ENCODE measurements at places on chromosomes 7 and 10.

GRCh38 chr7:70590126-70590854 lies 541.7 kb upstream of the GALNT17 start:
- no peak for DNase-seq

- no peak for DNase-seq
Measured at GRCh38 chr7:13737563-13737962, 251.9 kb downstream of the ETV1 start.

DNA sequence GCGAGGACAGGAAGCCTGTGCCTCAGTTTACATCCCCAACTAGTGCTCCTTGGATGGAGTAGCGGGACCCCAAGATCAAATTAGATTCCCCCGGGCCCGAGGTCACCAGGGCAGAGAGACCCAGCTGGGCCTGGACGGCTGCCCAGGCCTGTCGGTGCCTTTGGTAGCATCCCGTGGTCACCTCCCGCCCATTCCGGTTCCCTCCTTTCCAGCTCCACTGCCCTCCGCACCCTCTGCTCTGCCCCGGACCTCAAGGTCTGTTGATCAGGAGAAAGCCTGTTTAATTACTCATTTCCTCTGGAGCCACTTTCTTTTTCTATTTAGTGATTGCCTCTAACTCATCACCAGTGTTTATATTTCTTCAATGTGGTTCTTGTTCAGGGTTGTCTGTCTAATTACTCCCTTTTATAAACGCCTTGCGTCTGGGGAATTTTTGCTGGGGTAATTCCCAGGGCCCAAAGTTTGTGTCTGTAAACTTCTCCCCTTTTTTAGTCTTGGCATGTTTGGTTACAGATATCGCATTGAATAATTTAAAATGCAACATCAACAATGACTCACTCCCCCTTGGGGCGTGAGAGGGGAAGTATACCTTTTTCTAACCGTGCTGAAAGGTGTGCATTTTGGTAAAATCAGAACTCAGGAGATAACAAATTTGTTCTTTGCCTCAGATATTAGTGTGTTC lies 1.9 kb downstream of the FOXK1 start:
- no peak for DNase-seq

DNA sequence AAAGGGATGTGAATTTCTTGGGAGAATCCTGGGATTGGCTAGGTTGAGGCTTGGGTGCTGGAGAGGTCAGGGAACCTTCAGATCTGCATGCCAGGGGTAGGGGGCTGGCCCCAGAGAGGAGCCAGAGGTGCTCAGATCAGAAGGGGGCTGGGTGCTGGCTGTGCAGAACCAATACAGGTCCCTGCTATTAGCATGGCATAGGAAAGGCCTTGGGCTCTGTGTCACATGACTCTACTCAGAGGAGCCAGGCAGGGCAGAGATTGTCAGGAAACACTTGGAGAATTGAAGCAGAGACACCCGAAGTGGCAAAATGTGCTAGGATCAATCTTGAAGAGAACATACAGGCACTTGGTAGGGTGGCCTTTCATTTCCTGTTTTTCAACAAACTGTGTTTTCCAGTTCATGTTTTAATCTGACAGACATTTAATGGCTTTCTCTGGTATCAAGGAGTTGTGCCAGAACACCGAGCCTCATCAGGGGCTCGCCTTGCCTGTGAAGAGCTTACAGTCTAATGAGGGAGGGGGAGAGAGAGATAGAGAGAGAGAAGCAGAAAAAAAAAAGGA lies 498.9 kb downstream of the RPS24 start:
- no peak for DNase-seq

GRCh38 chr7:138698281-138698680 lies 2.9 kb downstream of the SVOPL start:
- DNase-seq: no peak

GRCh38 chr10:103451091-103451813 lies 918 bp downstream of the CALHM2 start:
- peak; percentile 37 for DNase-seq

DNA sequence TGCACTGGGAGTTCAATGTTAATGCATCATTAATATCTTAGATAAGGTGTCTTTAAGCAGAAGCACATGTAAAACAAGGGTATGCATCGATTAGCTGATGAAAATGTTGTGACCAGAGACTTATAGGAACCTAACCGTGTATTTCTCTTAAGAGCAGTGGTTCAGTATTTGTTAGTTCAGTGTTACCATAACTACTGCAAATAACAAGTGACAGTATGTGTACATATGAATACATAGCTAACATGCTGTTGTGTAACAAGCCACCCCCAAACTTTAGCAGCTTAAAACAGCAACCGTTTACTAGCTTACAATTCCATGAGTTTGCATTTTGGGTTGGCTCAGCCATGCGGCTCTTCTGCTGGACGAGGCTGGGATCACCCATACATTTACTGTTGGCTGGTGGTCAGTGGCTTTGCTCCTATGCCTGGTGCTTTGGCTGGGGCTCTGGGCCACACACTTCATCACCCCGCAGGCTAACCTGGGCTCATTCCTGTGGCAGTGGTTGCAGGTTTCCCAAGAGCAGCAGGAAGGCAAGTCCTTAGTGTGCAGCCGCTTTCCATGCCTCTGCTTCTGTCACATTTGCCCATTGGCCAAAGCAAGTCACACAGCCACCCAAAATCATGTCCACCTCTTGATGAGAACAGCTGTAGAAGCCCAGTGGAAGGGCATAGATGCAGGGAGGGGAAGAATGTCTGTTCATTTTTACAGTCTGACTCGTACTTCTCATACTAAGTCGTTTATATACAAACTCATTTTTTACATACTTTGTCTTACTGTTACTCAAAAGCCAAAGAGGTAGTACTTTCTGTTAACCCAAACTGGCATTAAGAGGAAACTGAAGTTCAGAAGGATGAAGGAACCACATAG lies 103.3 kb upstream of the GATA3 start:
- DNase-seq: no peak

DNA sequence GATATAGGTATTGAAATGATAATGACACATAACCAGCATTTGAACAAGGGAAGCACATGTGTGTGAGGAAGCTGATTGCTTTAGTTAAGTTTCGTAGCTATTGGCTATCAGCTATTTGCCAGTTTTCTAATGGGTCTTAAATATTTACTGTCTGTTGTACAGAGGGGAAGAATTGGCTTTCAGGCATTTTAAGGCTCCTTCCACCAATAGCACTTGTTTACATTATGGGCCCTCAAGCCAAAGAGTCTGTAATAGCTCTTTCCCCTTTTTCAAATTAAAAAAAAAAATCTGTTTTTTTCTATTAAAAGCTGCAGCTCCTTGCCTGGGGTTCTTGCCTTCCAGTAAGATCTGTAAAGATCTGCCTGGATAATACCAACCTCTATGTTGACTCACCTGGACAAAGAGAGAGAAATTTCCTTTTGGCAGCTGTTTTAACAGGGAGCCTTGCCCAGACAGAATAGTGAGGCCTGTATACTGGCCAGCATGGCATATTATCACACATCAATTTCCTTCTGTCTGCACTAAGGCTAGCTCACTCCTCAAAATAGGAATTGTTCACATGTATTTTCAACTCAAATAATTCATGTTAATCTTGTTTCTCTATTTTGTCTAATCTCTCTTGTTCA lies 104.7 kb upstream of the LRGUK start:
- no peak for DNase-seq

GRCh38 chr7:19709249-19709578 lies 377 bp upstream of the POLR1F start:
- no peak for DNase-seq

DNA sequence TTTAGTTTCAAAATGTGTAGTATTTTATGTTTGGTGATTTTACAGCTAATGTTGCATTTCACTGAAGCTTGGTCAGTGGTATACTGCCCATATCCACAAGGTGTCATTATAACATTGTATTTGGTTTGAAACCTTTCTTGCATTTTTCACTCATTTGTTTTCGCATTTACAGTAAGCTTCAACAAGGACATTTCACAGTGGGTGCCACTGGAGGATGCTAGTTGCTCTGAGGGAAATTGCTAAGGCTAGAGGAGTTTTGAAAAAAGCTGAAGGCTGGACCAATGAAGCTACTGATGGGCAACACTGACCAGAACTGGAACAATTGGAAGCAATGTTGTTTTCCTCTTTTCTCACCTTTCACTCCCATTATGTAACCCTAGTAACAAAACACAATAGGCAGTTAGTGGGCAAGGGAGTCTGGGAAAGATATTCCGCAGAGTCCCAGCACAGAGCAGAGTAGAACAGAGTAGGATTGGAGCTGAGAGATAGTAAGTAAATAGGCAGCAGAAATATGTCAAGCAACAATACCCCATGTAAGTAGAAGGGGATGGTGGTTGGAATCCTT lies 23.6 kb upstream of the SRI start:
- no peak for DNase-seq

- no peak for DNase-seq
Measured at GRCh38 chr10:12535656-12536055, 186.3 kb downstream of the CAMK1D start.

- peak; percentile 79 for DNase-seq
Measured at GRCh38 chr10:71708301-71708703, 11.3 kb downstream of the C10orf105 start.

DNA sequence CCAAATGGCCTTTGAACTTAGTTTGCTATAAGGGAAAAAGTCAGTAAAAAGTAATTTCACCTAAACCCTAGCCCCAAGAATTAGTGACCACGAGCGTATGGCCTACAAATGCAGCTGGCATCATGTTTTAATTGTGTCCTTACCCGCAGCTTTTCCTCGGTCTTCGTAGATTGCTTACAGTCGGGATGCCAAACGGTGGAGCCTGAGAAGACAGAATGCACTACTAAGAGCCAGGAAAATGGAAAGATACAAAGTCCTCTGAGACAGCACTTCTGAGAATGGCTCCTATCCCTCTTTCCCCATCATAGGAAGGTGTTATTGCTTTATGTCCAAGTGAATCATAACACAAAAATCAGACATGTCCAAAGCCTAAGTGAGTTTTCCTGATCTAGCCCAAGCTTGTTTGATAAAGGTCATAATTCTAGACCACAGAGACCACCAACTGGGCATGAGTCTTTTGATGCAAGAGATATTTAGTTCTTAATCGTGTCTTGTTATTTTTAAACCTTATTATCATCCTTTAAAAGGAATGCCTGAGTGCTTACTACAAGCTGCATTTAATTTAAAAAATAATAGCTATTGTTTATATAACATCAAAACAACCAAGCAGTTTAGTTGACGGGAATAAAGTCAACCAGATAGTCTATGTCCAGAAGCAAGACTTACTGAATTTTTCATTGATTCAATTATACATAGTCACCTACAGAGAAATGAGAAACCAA lies 83.7 kb upstream of the AFAP1L2 start:
- DNase-seq: no peak

DNA sequence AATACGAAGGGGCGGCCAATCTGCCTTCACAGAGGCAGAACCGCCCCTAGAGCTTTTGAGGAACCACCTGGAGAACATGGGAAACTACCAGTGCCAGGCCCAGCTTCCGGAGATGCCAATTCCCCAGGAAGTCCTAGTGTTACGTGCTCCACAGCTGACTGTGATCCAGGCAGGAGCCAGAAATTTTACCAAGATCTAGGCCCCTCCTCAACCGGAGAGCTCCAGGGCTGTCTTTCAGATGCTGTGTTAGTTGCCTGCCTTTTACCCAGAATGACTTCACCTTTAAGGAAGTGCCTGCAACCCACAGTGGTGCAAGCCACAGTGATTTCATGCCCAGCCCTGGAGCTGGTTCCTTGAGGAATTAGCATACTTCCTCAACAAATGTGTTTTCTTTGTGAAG lies 62.9 kb downstream of the ELMO1 start:
- DNase-seq: no peak

GRCh38 chr10:53619671-53620070 lies 847.1 kb upstream of the MBL2 start:
- DNase-seq: no peak

DNA sequence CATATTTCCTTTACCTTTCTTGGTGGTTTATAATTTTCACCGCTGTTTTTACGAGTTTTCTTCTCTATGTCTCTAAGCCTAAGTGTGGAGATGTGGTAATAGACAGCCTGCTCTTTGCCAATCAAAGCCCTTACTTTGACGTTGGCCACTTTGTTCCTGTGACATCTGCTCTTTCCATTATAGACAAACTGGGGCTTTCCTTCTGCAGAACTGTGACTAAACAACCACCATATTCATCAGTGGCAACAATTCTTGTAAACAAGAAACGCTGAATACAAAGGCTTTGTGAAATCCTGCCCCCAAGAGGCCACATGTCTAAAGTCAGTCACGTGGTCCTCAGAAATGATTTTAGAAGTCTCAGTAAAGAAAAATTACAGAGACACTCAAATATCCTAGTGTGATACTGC lies 59.6 kb upstream of the CAPZA2 start:
- no peak for DNase-seq

- no peak for DNase-seq
Measured at GRCh38 chr7:36180121-36180520, 27.1 kb downstream of the EEPD1 start.

DNA sequence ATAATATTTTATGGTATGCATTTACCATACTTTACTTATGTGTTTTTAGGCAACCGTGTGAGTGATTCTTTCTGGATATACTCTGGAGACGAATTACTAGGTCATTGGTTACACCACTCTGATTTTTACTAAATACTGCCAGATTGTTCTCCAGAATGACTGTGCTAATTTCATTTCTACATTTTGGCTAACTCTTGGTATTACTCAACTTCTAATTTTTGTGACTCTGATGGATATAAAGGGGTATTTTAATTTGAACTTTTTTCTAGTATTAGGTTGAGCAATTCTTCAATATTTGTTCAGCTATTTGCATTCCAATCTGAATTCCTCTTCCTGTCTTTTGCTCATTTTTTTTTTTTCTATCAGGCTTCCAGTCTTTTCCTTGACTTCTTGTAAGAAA lies 223.6 kb downstream of the MDFIC start:
- no peak for DNase-seq

DNA sequence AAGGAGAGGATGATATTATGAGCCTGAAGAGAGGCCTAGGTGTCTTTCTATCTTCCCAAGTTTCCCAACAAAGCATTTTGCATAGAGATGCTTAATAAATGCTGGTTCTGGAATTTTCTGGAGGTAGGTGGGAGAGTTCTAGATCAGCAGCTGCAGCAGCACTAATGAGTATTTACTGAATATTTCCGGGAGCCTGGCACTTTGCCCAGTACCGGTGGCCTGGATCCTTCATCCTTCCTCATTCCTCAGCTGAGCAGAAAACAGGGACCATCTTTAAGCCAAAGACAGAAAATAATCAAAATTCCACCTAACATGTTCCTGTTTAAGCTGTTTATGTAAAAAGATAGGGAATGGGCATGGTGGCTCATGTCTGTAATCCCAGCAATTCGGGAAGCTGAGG lies 813.2 kb upstream of the AUTS2 start:
- no peak for DNase-seq

Data from stimulated activated CD4-positive, alpha-beta T cell treated with anti-CD3 and anti-CD28 coated beads, Interleukin-2, amount 100 ng/mL, for 48 hours (primary cell).